AG04449 (cell line): ENCODE measurements at places on chromosomes 3 and 15.
A peak's percentile ranks its signal among the peaks of the same experiment; 100 is the strongest.

GRCh38 chr3:37324850-37325321, 150.5 kb upstream of the LRRFIP2 start:
- DNase-seq: no peak

DNA sequence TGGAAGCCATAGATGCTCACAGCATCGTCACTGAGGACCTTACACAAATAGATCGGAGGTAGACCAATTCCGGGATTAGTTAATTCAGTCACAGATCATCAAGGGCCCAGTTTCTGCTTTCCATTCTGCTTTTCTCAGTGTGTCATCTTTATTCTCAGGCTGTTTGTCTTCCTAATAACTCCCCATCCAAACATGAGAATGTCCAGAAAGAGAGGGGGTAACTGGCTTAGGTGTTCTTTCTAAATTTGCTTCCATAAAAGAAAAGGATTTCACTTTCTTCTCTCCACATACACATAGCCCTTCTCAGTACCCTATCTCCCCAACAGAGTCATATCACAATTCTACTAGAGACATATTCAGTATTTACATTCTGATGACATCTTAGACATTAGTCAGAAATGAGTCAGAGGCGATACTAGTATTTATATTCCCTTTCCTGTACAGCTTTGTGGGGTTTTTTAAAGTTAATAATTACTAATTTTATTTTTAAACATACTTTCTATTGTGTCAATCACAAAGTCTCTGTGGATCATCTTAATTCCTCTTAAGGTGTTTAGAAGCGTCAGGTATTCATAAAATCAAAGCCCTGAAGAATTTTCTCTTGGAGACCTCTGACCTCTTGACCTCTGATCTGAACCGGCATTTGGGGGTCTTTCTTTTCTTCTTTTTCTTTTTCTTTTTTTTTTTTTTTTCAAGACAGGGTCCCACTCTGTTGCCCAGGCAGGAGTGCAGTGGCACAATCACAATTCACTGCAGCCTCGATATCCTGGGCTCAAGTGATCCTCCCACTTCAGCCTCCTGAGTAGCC, 24.3 kb upstream of the IL12A start:
- peak; percentile 38 for DNase-seq

DNA sequence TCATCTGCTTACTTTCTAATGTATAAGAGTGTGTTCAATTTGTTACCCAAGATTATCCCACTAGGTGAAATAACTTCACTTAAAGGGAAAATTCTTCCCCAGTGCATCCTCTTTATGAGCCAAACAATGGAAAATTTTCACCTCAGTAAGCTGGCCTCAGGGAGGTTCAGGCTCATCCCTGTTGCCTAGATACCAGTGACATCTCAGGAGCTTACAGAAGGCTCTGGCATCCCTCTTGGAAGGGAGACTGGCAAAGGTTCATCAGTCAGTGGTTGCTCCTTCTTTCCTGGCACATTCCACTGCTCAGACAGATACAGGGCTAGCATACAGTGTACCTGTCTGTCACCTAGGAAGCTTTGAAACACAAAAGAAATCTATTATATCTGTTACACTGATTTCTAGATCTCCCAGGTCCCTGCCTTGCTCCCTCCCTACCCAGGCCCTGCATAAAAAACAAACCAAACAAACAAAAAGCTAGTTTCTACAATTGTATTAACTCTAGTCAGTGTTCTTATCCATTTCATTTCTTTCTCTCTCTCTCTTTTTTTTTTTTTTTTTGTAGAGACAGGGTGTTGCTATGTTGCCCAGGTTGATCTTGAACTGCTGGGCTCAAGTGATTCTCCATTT, 1.7 kb downstream of the IP6K2 start:
- DNase-seq: peak; percentile 10

DNA sequence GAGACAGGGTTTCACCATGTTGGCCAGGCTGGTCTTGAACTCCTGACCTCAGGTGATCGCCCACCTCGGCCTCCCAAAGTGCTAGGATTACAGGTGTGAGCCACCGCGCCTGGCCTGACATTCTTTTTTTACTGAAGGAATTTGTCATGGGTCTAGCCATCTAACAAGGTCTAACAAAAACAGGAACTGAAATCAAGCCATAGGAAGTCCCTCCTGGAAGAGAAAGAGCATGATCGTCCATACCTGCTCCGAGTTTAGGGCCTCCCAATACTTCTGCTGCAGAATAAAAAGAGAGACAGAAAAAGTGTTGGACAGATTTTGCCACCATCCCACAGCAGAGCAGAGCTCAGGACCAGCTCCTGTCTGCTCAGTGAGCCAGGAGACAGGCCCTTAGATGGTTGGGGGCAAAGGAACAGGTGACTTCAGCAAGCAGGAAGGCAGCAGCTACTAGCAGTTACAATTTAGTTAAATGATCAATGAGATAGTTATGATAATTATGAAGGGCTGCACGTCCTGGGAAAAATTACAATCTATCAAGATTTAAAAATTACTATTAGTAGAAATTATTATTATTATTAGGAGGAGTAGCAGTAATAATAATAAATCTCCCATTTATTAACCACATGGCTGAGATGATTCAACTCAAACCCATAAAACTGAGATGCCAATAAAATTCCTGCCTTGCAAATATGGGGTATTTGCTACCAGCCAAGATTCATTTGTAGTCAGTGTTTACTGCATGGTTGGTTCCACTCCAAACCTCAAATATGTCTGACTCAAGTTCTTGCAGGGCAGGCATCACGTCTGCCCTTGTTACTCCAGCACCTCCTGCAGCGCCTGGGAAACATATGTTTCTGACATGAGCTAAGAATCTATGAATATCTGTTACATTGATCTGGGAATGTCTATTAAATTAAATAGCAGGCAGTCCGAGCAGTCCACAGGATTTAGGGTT, 40.1 kb downstream of the TMEM44 start:
- DNase-seq: peak; percentile 100

GRCh38 chr3:180215866-180216265, 179.1 kb upstream of the PEX5L start:
- no peak for DNase-seq

- DNase-seq: no peak
These were observed 64.5 kb upstream of the CCR4 start for GRCh38 chr3:32886911-32887310.

DNA sequence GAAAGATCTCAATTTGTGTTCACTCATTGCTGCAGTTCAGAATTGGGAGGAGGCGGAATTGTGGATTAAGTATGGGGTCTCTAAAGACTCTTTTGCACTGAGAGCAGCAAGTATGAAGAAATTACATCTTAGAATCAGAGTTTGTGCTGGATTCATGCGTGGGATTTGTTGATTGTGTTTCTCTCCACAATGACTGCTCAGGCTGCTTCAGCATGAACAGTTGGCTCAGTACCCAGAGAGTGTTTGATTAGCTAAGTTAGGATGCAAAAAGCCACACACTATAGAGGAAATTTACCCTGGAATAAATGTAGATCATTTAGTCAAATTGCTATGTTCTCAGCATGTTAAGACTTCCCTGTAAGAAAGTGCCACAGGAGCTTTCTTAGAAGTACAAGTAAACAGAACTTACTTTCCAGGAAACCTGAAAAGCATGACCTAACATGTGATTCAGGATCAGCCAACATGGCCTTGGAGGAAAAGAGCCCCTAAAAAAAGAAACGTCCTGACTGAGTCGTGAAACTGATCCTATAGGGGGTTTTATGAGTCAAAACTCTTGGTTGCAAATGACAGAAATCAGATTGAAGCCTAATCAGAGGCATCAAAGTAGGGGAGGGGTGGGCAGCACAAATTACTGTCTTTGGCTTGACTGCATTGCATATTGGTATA, 32.6 kb downstream of the HHLA2 start:
- DNase-seq: no peak

- no peak for DNase-seq
These were observed 561 bp downstream of the SIDT1 start for GRCh38 chr3:113532698-113533533.
